ENCODE measurements at places on chromosomes 1 and 21.

- no peak for DNase-seq
These were observed 14.3 kb downstream of the IER5 start for GRCh38 chr1:181102841-181103240.

- DNase-seq = no peak
These were observed 276.0 kb upstream of the NR5A2 start for GRCh38 chr1:199751506-199751905.

- peak; percentile 66 for DNase-seq
These were observed 9.5 kb downstream of the RNU1-2 start for GRCh38 chr1:16905110-16905867.

DNA sequence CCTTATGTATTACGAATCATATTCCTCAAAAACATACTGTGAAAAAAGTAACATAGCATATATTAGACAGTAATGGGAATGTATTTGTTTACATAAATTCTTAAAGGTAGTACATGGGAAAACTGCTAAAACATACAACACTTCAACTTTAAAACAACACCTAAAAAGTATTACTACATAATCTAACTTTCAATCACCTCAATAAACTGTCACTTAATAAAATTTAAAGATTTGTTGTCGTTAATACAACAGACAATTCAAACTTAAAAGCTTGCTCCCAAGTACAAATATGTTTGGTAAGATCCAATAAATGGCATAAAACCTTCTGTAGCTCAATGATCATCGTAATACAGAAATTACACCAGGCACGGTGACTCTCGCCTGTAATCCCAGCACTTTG lies 3.7 kb downstream of the ARID4B start:
- no peak for DNase-seq

DNA sequence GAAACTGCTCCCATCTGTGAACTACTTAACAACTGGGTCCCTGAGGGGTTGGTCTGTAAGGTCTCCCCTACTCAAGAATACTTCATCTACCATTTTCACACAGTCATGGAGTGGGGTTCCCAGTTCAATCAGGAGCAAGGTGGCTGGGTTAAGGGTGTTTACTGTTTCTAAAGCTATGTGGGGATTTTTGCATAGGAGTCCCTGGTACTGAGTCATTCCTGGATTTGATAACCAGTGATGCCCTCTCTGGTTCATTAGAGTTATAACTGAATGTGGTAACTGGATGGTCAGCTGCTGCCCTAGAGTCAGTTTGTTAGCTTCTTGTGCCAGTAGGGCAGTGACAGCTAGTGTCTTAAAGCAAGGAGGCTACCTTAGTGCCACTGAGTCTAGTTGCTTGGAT lies 29.4 kb upstream of the KCNJ15 start:
- no peak for DNase-seq

GRCh38 chr1:230611128-230611877 lies 31.0 kb upstream of the COG2 start:
- peak; percentile 52 for DNase-seq

GRCh38 chr1:27357281-27358037 lies 9.3 kb downstream of the MAP3K6 start:
- peak; percentile 73 for DNase-seq

GRCh38 chr21:29074783-29075182 lies 1.3 kb upstream of the CCT8 start:
- peak; percentile 8 for DNase-seq

- no peak for DNase-seq
These were observed 46.4 kb downstream of the VPS13D start for GRCh38 chr1:12276225-12276624.

GRCh38 chr1:96865731-96866685 lies 144.4 kb downstream of the PTBP2 start:
- no peak for DNase-seq

GRCh38 chr1:110243146-110243545 lies 33.0 kb downstream of the KCNC4 start:
- peak; percentile 70 for DNase-seq

DNA sequence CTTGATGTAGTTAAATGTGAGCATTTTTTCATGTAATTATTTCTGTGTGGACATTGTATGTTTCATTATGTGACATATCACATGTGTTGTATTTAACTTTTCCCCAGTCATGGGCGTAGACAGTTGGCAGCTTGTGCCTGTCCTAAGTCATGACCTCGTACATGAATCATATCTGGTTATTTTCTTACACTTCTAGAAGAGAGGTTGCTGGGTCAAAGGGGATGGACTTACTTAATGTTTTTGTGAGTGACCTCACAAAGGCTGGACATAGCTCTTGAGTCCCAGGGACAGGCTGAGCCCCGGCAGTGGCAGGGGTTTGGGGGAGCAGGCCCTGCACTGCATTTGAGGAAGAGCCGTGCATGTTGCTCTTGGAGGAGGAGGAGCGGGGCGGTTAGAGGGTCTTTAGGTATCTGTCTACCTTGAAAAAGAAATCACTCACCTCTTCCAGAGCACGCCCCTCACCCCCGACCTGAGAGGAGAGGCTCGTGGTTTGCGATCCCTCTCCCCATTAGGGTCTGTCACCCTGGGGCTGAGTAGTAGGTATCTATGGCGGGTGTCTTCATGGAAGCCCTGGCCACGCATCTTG lies 16.4 kb downstream of the IFNGR2 start:
- DNase-seq = no peak

GRCh38 chr1:234970731-234971476 lies 157.7 kb downstream of the TOMM20 start:
- peak; percentile 98 for DNase-seq

DNA sequence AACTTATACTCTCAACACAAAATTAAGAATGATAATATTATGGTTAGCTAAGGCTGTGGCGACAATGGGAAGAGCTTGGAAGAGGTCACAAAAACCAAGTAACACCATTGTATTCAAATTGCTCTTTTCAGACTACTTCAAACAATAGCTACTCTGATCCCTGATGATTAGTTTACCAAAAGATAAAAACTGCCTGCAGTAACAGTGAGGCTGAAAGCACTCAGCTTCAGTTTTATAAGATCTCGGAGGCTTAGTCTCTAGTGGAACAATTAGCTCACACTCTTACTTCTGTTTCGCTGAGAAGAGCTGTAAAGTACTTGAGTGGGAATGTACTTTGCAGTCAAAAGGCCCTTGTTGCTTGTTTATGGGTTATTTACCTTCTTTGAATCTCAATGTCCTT lies 278.5 kb downstream of the LRRC7 start:
- no peak for DNase-seq

GRCh38 chr1:115198938-115199337 lies 109.6 kb upstream of the TSPAN2 start:
- no peak for DNase-seq

DNA sequence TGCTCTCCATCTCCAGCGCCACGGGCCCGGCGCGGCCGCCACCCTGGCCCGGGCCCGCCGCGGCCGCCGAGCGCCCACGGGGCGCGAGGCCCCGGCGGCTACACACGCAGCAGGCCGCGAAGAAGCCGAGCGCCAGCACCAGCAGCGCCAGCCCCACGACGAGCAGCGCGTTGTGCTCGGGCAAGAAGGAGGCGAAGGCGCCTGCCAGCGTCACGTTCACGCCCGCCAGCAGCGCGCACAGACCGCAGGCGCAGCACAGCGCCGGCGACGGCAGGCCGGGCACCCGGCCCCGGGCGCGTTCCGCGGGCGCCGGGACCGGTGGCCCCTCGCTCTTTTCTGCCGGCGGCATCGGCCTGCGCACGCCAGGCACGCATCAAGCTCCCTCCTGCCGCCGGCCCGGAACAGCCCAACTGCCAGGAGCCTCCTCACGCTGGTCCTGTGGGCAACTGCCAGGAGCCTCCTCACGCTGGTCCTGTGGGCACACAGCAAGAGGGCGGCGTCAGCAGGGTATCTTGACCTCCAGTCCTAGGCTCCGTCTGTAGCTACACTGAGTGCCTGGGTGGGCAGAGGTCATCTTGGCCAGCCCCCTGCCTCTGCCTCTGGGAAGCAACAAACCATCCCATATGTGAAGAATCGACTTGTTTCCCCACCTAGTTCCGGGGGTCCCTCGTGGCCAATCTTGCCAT lies 18.1 kb downstream of the KNCN start:
- peak; percentile 64 for DNase-seq

DNA sequence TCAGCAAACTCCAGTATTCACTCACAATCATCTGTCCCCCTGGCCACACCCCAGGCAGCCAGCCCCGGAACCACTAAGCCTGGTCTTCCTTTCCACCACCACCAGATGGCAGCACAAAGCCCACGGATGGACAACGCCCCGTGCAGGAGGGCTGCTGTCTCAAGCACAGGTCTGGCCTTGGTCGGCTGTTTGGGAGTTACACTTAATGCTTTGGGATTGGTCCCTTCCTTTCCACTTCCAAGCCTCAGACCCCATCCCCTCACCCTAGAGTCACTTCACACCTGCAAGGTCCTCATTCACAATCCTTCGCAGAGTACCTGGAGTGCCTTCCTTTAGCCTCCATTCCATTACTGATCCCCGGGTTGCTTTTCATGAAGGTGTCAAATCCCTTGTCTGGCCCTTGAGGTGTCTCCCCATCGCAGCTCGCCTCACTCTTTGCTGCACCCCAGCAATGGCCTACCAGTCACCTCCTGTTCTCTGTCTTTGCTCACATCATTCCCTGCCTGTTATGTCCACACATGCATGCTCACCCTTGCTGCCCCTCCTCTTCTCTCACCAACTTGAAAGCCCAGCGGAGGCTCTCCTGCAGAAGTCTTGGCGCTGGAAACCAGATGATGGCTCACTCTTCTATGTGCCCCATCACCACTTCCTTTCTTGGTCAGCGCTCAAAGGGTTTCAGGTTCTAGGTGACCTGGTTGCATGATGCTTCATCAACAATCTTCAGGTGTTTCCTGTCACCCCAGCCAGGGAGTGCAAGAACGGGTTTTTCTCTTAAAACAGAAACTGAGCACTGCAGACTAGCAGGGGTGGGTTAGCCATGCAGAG lies 24.9 kb upstream of the KCNA2 start:
- peak; percentile 71 for DNase-seq

- no peak for DNase-seq
These were observed 302.8 kb upstream of the ADAMTS5 start for GRCh38 chr21:27269644-27270043.

DNA sequence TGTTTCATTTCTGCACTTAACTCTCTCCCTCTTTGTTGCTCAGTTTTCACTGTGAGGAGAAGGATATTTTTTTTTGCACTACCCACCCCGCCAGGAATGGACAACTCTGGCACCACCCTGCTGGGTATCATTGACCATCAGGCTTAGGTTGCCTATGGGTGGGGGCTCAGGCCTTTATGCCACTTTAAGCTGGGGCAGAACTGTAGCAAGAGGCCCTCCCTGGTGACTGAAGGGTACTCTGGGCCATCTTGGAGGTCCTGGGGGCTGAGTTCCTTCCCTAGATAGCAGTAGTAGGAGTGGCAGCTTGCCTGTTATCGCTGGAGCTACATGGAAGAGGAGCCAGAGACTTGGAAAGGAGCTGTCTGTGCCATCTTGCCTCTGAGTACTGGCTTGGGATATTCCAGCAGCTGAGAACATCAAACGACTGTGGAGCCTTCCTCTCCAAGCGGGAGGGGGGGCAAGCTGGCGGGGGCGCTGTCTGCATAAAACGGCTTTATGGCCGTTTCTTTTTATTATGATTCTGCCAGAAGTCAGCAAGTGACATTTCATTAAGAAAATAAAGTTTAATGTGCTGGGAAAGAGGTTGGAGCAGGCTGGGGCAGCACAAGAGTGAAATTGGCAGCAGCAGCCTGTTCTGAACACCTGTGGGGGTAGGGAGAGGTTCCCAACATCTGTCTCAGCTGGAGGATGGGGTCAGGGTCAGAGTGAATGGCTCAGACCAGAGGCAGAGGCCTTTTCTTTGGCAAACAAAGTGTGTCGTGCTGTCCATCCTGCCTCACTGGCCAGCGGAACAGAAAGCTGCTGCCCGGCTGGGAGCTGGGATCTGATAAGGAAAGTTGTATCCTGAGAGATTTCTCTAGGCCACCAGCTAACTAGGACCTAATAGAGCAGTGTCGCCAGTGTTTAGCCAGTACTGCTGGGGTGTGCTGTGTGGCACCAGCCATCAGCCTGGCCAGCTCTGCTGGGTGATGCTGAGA lies 32.9 kb downstream of the TMEM53 start:
- DNase-seq = no peak

GRCh38 chr1:76763738-76764137 lies 103.5 kb upstream of the ST6GALNAC5 start:
- DNase-seq = no peak

GRCh38 chr1:27648602-27649305 lies 13.8 kb upstream of the FGR start:
- DNase-seq = peak; percentile 7

- peak; percentile 45 for DNase-seq
These were observed 966 bp downstream of the TFB2M start for GRCh38 chr1:246564839-246565750.

- DNase-seq = no peak
These were observed 1.0 kb upstream of the NIBAN1 start for GRCh38 chr1:184975208-184975870.

DNA sequence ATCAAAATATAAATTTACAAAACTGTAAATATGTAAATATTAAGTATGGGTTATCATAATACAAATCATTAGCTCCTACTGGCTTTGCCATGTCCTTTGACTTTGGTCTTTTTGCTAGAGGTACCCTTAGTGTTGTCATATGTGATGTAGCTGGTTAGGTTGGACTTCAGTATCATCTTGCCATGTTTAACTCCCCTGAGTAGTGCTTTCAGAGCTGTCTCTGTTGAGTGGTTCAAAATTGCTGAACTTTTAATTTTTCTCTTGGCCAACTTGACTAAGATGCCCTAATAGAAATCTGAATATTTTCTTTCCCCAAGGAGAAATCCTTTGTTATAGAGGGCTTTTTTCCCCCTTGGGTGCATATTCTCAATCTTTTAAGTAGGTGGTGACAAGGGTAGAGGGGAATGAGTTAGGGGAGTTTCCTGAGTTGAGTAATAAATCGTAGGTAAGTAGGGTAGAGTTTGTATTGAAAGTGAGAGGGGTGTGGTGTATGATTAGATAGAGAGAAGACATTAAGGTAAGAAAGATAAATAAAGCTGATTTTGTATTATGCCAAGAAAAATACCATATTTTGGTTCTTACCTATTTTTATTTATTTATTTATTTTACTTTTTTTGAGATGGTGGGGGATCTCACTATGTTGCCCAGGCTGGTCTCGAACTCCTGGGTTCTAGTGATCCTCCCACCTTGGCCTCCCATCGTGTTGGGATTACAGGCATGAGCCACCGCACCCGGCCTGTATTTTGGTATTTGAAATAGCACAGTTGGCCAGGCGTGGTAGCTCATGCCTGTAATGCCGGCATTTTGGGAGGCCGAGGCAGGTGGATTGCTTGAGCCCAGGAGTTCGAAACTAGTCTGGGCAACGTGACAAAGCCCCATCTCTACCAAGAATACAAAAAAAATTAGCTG lies 21.8 kb downstream of the RPRD2 start:
- DNase-seq = no peak

DNA sequence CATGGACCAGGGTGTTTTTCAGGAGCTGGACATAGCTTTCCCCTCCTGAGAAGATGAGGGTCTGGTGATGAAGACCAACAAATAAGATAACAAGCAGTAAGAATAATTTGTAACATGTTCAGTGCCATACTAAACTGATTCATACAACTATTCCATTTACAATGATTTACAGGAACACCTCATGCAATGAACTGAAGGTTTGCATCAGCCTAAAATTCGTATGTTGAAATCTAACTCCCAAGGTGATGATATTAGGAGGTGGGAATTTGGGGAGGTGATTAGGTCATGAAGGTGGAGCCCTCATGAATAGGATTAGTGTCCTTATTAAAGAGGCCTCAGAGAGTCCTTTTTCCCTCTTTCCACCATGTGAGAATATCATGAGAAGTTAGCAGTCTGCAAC lies 15.9 kb upstream of the NIBAN1 start:
- no peak for DNase-seq

Measured in NCI-H69 (cell line).